Sciatic nerve (tissue), 2 donors: ENCODE measurements at places on chromosomes 2 and 18.

DNA sequence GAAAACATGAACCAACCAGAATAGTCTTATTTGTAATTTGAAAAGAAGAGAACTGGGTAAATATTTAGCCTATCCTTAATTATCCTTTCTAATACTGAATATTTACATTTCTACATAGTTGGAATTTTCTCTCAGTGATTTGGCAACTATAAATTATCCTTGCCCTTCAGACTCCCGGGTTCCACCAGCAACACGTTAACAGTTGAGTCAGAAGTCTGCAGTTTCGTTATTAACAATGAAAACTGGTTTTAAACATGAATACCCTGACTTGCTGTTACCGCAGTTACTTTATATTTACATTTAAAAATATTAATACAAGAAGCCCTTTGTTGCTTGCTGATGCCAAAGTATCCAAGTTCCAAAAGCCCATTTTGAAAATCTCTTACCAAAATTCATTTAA, 673.0 kb downstream of the ARHGAP15 start:
- no peak for DNase-seq

DNA sequence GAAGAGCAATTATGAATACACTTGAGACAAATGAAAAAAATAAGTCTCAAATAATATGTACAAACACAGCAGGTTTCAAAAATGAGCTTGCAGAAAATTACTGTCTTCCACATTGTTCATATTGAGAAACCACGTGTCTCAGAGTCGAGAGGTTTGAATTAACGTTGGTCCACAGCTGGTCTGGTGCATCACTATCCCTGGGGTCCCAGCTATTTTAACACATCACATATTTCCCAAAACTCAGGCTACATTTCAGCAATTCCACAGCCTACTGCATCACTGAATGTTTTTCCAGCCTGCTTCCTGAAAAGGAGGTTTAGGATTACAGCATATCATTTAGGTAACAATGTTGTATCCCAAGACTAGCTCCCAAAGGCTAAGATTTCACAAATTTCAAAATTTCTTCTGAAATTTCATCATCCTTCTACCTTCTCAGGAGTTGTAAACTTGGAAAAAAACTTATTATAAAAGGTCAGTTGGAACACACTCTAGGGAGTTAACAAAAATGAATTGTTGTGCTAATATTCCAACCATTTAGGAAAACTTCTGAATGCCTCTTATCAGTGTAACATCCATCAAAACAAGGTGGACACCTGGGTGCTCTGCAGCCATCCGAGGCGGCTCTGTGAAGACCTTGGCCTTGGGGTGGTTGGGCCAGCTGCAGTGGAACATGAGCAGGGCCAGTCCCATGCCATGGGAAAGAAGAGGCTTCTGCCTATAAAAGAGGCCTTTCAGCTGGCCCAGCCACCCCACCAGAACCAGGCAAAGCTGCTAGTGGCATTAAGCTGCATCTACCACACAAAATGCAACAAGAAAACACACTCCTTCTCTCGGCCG, 198.1 kb upstream of the RBBP8 start:
- no peak for DNase-seq

- no peak for DNase-seq
Measured at GRCh38 chr2:171433763-171434012, at the start of gene METTL8. METTL8 (minus strand) TSS chr2:171433990; CDS start chr2:171392185, 41,805 bp downstream.

GRCh38 chr2:235634435-235635158, 140.8 kb downstream of the AGAP1 start:
- DNase-seq = no peak

GRCh38 chr18:74796841-74797576, 199.3 kb downstream of the ZNF407 start:
- no peak for DNase-seq

GRCh38 chr2:231672617-231673347, 35.5 kb upstream of the PTMA start:
- DNase-seq = no peak

DNA sequence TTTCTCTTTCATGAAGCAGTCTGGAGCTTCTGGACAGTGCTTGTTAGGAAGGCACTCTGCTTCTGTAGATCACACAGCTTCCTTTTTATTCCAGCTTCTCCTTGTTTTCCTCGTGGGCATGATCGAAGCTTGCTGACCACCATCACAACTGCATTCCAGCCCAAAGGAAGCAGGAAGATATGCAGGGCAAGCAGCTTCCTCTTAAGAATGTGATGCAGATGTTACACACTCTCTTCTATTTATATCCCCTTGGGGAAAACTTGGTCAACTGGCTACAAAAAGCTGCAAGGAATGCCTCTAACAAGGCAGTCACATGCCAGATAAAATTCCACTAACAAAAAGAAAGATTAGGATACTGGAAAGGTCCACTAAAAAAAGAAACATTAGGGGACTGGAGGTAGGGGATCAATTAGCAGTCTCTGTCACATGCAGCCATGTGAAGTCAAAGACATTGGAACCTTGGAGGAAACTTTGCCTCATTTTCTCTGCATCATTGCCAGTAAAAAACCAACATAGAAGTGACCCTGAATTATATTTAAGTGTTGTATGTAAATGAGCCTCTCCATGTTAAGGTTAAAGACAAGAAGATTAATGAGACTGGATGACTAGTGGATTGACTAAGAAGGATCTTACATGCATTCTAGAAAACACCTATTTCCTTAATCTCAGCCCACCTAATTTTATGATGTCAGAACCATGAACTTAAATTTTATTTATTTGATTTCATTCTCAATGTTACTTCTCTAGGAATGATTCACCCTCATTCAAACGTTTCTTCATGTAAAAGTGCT, 98.3 kb downstream of the NAB1 start:
- DNase-seq = no peak
